ENCODE measurements at places on chromosomes 13 and 19. TPM values are rescaled to one million over a fixed set of nuclear protein-coding genes. Genes with fewer than 3 reads are reported as not detected.

EHD2 gene
- total RNA-seq, result 1.6 TPM

LILRB5 gene
- not detected for total RNA-seq

CGB8 gene
- not detected for total RNA-seq

GAS6 gene
- total RNA-seq, result 1.5 TPM

SIGLEC12 gene
- total RNA-seq, result 0.24 TPM

NLRP4 gene
- not detected for total RNA-seq

LGALS4 gene
- 0.70 TPM for total RNA-seq

BSG gene
- 185 TPM for total RNA-seq
